Activated CD4-positive, alpha-beta T cell treated with anti-CD3 and anti-CD28 coated beads, Interleukin-2, amount 50 U/mL, for 16 hours (primary cell): ENCODE measurements at places on chromosomes 4 and X.
A peak's percentile ranks its signal among the peaks of the same experiment; 100 is the strongest.

DNA sequence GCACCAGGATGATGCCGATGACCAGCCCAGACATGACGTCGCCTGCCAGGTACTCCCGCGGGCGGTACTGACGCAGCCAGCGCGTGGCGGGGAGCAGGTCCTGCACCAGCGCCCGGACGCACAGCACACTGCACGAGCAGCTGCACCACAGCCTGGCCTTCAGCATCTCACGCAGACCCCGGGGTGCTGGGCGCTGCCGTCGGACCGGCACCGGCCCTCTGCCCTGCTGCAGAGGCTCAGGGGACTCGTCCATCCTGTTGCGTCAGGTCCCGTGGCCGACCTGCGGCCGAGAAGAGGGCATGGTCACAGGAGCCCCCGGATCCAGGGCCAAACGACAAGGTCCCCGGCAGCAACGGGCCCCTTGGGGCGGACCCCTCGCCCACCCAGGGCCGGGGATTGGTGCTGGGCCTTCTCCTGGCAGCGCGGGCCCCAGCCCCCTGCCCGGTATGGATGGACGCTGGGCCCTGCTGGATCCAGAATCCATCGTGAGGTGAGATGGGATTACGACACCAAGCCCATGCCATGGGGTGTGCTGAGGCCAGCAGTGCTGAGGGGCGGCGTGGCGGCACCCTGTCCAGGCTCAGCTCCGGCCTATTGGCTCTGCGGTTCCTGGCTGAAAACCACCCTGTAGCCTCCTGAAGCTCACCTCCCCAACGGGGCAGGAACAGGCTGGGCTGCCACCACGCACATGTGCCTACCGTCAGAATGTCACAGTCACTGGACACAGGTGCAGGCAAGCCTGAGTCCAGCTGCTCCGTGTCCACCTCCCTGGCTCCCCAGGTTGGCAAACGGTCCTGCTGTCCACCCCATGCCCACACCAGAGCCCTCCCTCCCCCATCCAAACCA, 1.5 kb downstream of the SLC26A1 start:
- DNase-seq, result no peak

DNA sequence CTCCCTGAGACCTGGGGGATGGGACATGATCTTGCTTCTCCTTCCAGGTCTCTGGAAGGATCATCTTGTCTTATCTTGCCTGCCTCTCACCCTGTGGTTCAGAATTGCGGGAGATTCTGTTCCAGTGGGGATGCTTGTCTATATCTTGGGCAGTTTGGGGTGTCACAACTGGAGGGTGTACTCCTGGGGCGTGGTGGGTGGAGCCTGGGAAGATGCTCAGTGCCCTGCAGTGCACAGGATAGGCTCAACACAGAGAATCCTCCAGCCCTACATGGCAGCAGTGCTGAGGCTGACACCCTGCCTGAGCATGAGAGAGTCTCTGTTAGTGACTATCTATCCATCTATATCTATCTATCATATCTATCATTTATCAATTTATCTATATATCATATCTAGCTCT, 7.7 kb downstream of the P2RY8 start:
- DNase-seq, result no peak

DNA sequence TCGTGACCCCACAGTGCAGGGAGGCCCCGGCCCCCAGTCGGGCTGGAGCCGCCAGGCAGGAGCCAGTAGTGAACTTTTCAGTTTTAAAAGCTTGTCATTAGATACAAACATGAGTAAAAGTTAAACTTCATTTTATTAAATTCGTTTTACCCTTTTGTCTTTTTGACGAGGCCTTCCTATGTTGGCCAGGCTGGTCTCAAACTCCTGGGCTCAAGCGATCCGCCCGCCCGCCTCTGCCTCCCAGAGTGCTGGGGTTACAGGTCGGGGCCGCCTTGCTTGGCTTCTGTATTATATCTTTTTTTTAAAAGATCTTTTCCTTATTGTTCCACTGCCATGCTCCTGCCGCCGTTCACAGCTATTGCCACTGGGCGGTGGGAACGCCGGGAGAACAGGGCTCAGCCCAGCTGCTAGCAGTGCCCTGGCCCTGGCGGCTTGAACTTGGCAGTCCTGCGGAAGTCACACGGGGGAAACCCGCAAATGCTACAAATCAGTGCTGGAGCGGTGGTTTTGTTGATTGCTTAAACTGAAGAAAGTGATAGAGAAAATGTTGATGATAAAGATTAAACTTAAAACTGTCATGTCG, 968 bp upstream of the NELFA start:
- peak; percentile 64 for DNase-seq

GRCh38 chr4:57282933-57283310, 172.7 kb upstream of the IGFBP7 start:
- no peak for DNase-seq

GRCh38 chrX:69016293-69016941, 148.8 kb downstream of the PJA1 start:
- no peak for DNase-seq

DNA sequence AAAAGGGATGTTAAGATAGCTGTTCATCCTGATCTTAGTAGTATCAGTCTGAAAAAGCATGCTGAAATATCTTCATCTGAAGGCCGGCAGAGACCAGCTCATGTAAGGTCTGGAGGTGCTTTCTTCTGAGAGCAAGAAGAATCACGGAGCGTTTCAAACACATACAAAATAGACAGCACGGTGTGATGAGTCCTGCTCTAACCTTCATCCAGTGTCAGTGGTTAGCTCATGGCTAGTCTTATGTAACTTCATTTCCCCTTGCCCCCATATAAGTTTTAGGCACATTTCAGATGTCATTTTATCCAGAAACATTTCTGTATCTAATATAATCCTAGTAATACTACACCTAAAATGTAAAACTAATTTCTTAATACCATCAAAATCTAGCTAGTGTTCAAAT, 27.8 kb downstream of the ADD1 start:
- DNase-seq, result no peak
